ENCODE measurements at places on chromosomes 4 and X.

- DNase-seq = no peak
Observed at GRCh38 chr4:8038083-8038482, 98.4 kb upstream of the AFAP1 start.

- DNase-seq = no peak
Observed at GRCh38 chr4:97353876-97354275, 789.4 kb downstream of the STPG2 start.

GRCh38 chrX:118756101-118756500 is 28.7 kb downstream of the IL13RA1 start:
- no peak for DNase-seq

- no peak for DNase-seq
Observed at GRCh38 chrX:63935835-63936234, 150.8 kb upstream of the ARHGEF9 start.

DNA sequence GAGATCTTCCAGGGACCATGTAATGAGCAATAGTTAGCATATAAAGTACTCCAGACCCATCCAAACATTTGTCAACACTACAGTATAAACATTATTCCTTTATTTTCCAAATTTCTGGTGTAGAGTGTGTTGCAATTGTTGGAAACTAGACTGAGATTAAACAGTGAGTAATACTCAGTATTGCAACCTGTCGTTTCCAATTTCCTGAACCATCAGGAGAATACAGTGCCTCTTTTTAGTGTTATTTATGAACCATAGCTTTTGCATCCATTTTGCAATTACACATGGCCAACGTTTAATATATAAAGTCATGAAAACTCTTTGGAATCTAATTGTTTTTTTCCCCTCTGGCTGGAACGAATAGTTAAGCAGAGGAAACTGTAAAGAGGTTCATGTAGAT is 58.3 kb upstream of the DHRSX start:
- no peak for DNase-seq

DNA sequence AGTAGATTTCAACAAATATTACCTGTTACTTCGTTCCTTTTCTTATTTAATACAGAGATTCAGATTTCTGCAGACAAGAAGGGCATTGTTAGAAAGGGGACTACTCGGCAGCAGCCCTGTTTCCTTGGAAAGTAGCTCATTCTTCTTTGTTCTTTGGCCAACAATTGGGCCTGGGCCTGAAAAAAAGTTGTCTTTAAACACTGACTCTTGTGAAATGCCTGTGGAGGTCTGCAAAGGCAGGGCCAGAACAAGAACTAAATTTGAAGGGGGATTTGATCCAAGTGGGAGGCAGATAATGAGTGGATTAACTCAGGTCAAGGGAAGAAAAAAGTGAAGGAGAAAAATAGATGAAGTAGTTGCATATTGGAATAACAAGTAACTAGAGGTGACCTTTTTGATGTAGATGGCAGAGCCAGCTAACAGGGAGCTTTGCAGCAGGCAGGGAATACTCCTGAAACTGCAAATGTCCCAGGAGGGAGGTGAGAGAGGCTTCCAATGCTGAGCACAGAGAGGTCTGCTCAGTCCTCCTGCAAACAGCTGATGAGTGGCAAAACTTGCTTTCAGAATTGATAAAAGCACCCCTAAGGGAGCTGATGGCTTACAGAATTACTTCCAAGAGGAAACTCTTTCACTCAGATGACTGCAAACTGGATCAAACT is 393.2 kb upstream of the HS3ST1 start:
- DNase-seq = no peak

- no peak for DNase-seq
Observed at GRCh38 chr4:7960790-7961655, 21.4 kb upstream of the AFAP1 start.

DNA sequence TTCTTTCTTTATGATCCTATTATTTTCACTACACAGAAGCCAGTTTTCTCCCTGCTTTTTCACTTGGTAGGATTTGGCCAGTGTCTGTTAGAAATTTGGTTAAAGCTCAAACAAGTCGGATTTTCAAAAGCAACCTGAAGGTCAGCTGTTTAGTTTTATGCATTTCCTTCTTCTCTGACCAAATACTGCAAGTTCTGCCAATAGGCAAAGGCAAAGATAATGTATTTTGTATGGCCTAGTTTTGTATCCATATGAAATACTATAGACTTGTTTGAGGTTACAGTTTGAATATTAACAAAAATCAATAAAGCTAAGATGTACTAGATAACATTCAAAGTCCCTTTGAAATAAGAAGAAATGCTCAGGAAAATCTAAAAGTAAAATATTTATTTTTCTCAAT is 439.4 kb downstream of the TRIML1 start:
- DNase-seq = no peak

DNA sequence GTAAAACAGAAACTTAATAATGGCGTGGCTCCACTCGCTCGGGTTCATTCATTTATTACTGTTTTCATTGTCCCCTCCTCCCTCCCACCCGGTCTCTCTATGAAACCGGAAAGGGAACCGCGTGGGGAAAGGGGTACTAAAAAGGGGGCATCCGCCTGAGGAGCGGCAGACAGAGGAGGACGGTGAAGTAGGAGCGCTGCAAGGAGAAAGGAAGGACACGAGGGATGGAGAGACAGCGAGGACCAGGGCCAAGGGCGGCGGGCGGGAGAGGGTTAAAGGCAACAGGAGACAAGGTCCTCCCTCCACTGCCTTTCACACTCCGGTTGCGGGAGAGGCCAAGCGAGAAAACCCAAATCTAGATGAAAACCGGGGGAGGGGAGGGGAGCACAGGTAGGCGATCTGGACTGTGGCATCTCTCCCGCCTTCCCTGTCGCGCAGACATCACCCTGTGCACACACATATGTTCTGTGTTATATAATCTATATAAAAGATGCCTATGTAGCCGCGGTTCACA is 829 bp downstream of the ELOVL6 start:
- DNase-seq = no peak

- DNase-seq = no peak
Observed at GRCh38 chr4:20253283-20253734, 1.6 kb downstream of the SLIT2 start.

GRCh38 chr4:69781458-69782418 is 21.3 kb upstream of the SULT1B1 start:
- DNase-seq = no peak

DNA sequence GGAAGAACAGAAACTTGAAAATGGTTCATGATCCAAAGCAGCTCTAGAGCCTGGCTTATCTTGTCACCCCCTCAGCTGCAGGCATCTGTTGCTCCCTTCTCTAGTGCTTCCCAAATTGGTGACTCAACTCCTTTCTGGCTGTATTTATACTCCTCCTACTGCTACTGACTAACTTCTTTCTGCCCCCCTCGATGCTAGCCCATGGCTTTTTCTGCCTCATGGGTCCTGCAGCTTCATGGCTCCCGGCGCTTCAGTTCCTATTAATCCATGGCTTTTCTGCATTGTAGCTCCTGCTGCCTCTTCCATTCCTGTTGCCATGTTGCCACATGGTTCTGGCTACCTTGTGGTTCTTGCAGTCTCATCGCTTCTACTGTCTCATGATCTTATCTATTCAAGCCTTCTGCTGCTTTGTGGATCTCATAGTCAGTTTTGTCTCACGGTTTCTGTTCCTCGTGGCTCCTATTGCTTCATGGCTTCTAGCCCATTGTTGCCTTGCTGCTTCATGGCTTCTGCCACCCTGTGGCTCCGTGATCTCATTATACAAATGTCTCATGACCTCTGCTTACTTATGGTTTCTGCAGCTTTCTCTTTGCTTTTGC is 48.1 kb downstream of the SMC1A start:
- DNase-seq = no peak

DNA sequence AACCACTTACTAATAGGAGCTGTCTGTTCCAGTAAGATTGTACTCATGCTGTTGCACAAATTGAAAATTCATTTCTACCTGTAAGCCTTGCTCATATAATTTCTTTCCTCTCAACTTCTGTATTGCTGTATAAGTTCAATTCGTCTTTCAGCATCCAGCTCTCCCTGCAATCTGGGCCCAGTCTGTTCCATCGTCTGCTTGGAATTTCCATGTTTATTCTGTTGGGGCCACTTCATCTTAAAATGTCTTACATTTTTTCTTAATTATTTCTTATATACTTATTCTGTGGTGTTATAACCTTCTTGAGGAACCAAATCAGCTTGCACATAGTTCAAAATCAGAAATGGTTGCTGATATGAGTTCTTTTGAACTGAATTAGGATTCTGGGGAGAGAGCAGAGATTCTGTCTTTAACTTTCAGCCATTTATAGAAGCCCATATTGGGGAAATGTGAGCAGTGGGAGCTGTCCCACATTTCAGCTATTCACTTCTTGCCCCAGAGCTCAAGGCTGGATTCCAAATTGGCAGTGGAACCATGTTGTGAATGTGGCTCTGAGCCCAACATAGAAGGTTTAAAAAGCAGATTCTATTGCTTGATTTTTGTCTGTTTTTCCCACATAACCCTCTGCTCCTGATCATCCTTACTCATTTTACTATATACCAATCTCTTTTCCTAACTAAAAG is 291.9 kb downstream of the BMPR1B start:
- DNase-seq = no peak

- no peak for DNase-seq
Observed at GRCh38 chrX:39653691-39654090, 444.1 kb downstream of the BCOR start.

DNA sequence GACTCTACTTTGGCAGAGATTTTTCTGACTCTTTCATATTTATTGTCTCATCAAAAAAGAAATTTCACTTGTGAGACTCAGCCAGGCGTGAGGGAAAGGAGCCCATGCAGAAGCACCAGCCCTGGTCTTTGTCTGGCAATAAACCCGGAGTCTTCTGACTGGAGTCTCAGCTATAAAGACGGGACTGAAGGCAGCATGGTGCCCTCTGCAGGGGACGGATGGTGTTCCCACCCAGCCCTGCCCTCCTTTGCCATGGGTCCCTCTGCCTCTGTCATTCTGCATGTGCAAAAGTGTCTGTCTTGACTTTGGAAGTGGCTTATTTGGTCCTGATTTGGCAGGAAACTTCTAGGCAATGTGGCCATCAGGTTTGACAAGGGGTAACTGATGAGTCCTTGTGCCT is 14.2 kb downstream of the ZNF185 start:
- no peak for DNase-seq

GRCh38 chr4:129429581-129430320 is 333.8 kb downstream of the C4orf33 start:
- DNase-seq = no peak

GRCh38 chrX:26253526-26253925 is 37.6 kb downstream of the MAGEB5 start:
- DNase-seq = no peak

DNA sequence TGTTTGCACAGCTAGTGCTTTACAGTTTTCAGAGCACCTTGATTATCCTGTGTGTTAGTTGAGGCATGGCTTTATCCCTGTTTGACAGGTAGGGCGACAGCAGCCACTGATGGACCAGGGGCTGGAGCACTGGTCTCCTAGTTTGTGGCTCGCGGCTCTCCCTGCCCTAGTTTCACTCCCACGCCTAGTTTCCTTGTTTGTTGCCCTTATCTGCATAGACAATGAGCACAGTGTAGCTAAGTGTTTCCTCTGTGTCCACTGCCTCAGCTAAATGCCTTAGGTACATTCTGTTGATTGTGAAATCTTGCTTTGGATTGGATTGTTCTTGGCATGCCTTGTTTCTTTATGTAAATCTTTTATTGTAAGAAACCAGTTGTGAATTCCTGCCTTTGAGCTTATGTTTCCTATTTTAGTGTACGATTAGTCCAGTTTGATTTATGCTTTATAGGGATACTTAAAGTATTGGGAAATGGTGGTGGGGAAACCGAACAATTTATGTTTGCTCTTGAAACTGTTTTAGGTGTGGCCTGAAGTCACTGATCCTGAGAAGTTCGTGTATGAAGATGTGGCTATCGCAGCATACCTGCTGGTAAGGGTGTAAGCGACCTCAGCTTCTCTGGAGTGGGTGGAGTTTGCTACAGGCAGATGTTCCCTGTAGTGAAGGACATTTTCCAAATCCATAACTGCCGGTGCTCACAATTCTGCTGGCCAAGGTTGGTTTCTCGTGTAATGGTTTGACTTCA is 11.0 kb downstream of the TRMT44 start:
- no peak for DNase-seq

- DNase-seq = no peak
Observed at GRCh38 chr4:143701365-143701764, 890 bp upstream of the FREM3 start.

DNA sequence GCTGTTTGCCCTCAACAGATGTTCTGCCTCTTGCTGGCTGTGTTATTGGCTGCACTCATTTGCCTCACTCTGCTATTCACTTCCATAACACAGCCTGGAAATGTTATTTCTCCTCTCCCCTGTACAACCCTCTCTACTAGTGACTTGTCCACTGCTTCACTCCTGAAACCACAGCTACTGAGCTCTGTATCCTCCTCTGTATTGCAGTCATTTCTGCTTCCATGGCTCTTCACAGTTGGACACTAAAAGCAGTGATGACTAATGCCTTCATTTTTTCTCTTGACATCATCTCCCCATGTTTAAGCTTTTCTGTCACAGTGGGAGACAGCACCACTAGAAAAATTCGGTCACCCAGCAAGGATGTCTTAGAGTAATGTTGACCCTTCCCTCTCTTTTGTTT is 123.0 kb upstream of the PPP1R2C start:
- DNase-seq = no peak

GRCh38 chrX:103157496-103158316 is 57.2 kb upstream of the BEX4 start:
- no peak for DNase-seq

DNA sequence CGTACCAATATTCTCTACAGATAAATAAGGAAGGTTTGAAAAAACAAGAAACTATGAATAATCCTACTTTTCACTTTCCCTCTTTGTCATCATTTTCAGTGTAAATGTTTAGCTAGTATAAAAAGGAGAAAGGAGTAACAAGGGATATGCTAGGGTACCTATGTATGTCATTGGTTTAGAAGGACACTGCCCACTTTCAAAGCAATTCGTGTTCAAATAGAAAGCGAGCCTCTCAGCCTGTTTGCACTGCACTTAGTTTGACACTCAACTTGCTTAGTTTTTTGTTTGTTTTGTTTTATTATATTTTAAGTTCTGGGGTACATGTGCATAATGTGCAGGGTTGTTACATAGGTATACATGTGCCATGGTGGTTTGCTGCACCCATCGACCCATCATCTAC is 21.6 kb upstream of the RXFP1 start:
- no peak for DNase-seq

- DNase-seq = no peak
Observed at GRCh38 chr4:137394018-137394417, 138.3 kb downstream of the PCDH18 start.

DNA sequence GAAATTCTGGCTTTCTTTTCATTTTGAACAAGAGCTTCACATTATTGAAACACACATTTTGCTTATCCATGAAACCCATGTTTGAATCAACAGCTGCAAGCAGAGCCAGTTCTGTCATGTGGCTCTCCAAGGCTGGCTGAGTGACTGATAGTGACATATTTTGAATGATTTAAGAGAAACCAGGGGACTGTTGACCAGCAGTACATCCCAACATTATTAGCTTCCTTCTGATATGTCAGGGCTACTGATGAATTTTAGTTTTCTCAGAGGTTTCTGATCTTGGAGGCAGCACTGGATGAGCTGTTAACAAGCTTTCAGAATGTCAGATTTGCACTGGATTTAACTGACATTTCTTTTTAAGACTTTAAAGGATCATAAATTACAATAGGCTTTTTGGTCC is 74.6 kb upstream of the GRXCR1 start:
- no peak for DNase-seq

GRCh38 chr4:25484243-25484721 is 107.2 kb downstream of the ANAPC4 start:
- DNase-seq = no peak

All from cortex of kidney (tissue), 1 donor.